ENCODE measurements at places on chromosomes 7 and 10. TPM values are rescaled to one million over a fixed set of nuclear protein-coding genes. Genes with fewer than 3 reads are reported as not detected.

The SORCS3 gene
- total RNA-seq, result 0.19 TPM

The UNCX gene
- not detected for total RNA-seq

DNA sequence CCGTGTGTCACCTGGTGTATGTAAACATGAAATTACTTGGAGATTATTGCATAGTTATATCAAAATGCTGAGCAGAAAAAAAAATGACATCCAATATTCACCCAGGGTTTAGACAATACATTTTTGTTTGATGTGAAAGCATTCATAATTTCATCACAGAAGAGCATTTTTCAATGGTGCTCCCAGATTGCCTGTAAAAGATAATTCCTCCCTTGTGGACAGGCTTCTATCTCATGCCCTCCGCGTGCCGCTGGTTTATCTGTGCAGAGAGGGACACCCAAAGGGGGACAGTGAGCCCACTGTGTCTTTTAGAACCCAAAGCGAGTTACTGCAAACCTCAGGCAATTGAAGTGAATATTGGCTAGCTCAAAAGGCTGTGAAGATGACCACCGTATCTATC lies 126.2 kb upstream of the KLF6 start:
- no peak for DNase-seq

GRCh38 chr10:452512-453426 lies 236.7 kb downstream of the DIP2C start:
- DNase-seq, result no peak

Measured in Right ventricle myocardium superior (tissue), 1 donor.